ENCODE measurements at places on chromosomes 4 and X.

DNA sequence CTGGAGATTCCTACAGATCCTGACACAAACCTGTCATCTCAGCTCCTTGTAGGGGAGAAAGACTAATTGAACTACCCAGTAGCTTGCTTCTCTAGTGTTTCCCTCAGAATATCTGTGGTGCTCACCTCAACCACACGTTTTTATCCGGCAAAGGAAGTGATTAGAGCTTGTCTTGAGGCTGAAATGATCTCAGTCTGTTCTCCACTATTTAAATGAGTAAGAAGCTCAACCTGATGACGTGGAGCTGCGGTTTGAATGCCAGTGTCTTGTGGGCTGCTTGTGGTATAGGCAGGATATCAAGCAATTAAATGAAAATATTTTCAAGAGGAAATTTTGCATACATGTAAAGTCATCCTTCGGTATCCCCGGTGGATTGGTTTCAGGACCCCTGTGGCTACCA is 270.2 kb downstream of the TLL1 start:
- DNase-seq = peak; percentile 30

GRCh38 chr4:120923207-120923522 is 639 bp upstream of the PRDM5 start:
- no peak for DNase-seq

DNA sequence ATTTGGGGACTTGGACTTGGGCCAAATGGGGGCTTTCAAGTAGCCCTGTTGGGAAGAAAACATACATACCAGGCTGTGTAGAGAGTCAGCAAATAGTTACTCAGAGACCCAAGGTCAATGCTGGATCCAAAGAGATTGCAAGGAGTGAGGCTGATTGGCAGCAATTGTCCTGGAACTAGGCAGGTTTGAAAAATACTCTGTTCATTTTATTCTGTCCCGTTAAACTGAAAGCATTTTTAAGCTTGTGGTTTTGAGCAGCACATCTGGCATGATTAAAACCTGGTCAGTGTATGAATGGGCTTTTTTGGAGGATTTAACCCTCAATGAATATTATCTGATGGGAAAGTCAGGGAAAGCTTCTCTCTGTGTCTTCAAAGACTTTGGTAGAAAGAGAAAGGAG is 294.3 kb upstream of the BOD1L1 start:
- DNase-seq = peak; percentile 56

DNA sequence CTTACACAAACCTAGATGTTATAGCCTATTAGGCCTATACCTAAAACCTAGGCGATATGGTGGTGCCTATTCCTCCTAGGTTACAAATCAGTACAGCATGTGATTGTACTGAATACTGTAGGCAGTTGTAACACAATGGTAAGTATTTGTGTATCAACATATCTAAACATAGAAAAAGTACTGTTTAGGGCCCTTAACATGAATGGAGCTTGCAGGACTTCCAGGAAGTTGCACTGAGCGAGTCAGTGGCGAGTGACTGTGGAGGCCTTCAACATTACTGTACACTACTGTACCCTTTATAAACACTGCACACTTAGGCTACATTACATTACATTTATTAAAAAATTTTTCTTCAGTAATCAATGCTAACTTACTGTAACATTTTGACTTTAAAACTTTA is 37.8 kb downstream of the WWC2 start:
- DNase-seq = no peak

DNA sequence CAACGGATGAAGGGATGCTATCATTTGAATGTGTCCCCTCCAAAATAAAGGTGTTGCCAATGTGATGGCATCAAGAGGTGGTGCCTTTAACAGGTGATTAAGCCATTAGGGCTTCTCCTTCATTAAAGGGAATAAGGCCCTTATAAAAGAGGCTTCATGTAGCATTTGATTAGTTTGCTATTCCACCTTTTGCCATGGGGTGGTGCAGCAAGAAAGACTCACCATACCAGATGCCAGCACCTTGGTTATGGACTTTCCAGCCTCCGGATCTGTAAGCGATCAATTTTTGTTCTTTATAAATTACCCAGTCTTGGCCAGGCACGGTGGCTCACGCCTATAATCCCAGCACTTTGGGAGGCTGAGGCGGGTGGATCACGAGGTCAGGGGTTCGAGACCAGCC is 7.9 kb upstream of the SLC25A43 start:
- DNase-seq = peak; percentile 20

GRCh38 chrX:6909396-6909795 is 238.1 kb upstream of the STS start:
- no peak for DNase-seq

- peak; percentile 24 for DNase-seq
These were observed 583 bp downstream of the ABHD18 start for GRCh38 chr4:127965803-127966175.

GRCh38 chrX:72048510-72049455 is 82.9 kb downstream of the RTL5 start:
- no peak for DNase-seq

DNA sequence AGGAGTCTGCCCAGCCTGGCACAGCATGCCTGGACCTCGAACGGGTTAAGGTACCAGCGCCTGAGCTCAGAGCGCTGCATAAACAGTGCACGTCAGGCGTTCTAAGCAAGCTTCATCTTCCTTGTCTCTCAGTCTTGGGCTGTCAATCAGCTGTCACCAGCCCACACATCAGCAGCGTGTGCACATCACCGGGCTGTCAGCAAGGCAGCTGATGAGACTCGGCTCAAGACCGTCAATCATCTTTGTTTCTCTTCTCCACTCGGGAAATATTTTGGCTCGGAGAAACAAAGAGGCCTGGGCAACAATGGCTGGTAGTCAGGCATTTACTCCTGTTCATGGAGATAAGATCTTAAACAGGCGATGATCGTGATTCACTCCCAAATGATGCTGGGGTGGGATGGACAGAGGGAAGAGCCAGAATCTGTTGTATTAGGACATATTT is 141.3 kb downstream of the LDB2 start:
- no peak for DNase-seq

GRCh38 chrX:102745857-102746584 is 25.5 kb downstream of the GPRASP3 start:
- no peak for DNase-seq

GRCh38 chr4:7411896-7412553 is 22.7 kb downstream of the PSAPL1 start:
- DNase-seq = no peak

DNA sequence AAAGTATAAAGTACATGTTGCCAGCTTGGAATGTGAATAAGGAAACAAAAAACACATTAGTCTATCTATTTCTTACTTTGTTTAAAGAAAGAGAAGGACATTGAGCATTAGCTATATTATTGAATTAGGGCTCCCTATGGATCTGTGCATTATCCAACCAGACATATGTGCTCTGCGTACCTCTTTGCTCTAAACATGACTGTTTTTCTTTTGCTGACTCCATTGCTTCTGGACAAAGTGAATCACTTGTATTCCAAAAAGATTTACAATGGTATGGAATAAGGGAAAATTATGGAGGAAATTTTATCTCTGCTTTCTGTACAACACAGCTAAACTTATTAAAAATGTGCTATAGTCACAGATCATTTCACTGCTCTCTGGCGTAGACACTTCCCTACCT is 727.8 kb upstream of the LCORL start:
- DNase-seq = no peak

DNA sequence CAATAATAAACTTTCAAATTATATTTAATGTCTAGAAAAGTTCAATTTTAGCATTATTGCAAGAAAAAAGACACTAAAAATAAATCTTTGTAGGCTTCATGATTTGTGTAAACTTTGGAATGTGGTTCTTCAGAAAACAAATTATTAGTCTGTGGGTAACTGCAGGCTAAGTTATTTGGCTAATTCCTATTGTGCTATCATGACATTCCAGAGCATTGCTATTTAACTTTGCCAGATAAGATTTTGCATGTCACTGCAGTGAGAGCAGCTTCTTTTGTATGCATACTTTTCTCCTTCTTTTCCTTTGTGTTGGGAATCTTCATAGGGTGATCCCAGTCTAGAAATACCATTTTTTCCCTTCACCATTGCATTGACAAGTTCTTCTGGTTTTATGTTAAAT is 130.0 kb downstream of the AWAT2 start:
- DNase-seq = no peak

DNA sequence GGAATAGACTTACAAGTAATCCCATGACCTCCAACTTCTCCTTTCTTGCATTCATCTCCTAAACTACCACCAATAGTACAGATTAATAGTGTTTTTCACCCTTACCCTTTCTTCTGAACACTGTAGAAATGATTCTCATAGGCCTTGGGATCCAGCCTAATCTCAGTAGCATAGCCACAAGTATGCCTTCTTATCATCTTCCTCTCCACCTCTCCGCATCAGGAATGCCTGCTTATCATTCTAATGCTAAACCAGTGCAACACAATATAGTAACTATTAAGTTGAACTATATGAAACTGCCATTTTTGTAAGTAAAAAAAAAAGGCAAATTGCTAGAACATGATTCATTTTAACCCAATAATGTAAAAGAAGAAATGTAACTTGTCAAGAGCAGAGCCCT is 79.5 kb upstream of the IL2 start:
- DNase-seq = no peak

DNA sequence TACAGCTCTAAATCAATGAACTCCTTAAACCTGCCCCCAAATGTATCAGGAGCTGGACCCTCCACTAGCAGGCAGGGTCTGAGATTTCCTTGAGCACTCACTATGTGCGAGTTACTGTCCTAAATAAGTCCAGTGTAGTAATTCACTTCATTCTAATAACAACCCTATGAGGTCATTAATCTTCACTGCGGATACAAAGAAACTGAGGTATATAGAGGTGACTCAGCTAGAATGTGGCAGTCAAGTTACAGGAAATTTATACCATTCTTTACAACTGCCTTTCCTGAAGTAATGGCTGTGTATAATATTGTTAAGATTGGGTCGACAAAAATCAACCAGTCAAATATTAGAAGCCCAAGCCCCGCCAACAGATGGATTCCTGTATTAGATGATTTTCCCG is 473.9 kb upstream of the FTHL17 start:
- no peak for DNase-seq

GRCh38 chr4:19693936-19694570 is 557.7 kb upstream of the SLIT2 start:
- no peak for DNase-seq

- no peak for DNase-seq
These were observed 16.4 kb upstream of the ADD1 start for GRCh38 chr4:2827071-2827873.

- DNase-seq = no peak
These were observed 115.2 kb downstream of the FAM53A start for GRCh38 chr4:1568855-1569460.

DNA sequence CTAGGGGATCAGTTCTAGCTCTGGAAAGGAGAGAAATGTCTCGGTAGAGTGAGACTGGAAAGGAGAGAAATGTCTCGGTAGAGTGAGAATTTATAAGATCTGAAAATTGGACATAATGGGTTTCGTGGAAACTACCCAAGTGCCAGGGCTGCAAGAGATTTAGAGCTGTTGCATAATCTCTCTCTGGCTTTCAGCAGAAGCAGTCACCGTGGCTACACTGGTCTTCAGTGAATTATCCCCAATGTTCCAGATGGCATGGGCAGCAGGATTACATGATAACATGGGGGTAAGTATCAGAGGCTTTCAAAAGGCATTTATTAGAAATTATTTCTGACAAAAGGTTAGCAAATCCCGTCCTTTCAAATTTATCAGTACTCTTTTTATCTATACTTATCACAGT is 435.5 kb downstream of the NKX6-1 start:
- DNase-seq = no peak

DNA sequence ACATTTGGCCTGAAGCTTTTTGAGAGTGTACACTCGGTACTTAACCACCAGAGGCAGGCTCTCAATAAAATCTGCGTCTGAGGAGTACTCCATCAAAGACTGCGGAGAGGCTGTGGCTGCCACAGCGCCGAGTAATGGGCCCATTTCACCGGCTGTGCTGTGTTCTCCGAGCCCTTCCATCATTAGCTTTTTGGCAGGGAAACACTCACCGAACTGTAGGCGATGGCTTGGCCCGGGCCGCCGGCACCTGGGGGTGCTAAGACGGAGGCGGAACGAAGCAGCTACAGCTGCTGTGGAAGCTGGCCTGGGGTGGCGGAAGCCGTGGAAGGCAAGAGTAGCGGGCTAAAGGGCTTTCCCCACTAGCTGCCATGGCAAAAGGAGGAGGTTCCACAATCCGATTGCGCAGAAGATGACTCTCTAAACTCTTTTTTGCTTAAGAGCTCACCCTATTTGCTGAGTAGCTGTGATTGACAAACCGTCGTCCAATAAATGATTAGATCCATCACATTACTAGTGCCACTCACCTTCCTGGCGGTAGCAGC is 48.5 kb upstream of the PABPC1L2A start:
- DNase-seq = no peak

DNA sequence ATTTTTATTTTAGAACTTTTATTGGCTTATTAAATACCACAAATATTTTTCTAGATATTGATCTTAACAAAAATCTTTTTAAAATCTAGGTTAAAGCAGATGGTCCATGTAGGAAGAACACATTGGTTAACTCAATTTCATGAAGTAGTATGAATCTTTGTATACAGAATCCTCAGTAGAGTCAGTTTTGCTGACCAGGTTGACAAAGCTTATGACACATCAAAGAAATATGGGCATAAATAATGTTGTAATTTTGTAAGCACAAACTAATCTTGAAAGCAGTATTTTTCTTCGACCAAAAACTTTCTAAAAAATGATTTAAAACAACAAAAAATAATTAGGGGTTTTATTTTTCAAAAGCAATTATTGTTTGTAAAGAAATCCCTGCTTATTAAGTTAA is 479.3 kb upstream of the PCDH10 start:
- no peak for DNase-seq

DNA sequence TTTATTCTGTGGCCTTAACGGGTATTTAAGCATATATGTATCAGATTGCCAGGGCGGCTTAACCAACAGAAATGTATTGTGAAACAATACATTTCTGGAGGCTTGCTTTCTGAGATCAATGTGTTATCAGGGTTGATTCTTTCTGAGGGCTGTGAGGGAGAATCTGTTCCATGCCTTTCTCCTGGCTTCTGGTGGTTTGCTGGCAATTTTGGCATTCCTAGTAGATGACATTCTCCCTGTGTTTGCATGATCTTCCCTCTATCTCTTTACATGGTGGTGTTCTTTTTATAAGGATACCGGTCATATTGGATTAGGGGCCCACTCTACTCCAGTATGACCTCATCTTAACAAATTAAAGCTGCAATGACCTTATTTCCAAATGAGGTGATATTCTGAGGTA is 16.9 kb upstream of the CEP135 start:
- peak; percentile 56 for DNase-seq

- no peak for DNase-seq
These were observed 36.3 kb upstream of the GATB start for GRCh38 chr4:151797131-151797530.

GRCh38 chr4:155526452-155527169 is 140.0 kb upstream of the GUCY1A1 start:
- no peak for DNase-seq

- DNase-seq = no peak
These were observed 48.0 kb downstream of the PPP2R2C start for GRCh38 chr4:6424425-6424824.

DNA sequence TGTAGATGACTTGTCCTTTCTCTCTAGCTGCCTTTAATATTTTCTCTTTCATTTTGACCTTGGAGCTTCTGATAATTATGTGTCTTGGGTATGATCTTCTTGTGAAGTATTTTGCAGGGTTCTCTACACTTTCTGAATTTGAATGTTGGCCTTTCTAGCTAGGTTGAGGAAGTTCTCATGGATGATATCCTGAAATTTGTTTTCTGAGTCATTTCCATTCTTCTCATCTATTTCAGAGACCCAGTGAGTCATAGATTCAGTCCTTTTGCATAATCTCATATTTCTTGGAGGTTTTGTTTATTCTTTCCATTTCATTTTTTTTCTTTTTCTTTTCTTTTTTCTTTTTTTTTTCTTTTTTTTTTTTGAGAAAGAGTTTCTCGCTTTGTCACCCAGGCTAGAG is 585.7 kb upstream of the PABPC4L start:
- DNase-seq = peak; percentile 5

- no peak for DNase-seq
These were observed 188.8 kb upstream of the VEGFC start for GRCh38 chr4:176981551-176981950.

All from myocyte (in vitro differentiated cells).